Large intestine (tissue), 12 donors: ENCODE measurements at places on chromosomes 6 and 20.

DNA sequence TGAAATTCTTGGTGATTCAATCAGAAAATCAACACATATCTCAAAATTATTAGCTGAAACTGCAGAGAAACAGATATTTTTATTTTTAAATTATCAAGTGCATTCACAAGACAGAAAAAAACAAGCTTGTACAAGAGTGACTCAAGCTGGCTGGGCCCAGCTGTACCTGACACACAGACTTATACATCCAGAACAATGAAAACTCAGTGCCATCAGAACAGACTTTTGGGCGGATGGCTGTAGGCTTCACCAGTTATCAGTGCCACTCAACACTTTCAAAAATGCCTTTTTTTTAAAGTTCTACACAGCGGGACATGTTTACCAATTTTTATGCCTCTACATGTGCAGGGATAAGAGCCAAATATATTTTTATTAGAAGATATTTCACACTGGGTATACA, 102.8 kb downstream of the MYB start:
- DNase-seq, result no peak

GRCh38 chr20:17419479-17420041, 111.6 kb downstream of the BFSP1 start:
- no peak for DNase-seq

DNA sequence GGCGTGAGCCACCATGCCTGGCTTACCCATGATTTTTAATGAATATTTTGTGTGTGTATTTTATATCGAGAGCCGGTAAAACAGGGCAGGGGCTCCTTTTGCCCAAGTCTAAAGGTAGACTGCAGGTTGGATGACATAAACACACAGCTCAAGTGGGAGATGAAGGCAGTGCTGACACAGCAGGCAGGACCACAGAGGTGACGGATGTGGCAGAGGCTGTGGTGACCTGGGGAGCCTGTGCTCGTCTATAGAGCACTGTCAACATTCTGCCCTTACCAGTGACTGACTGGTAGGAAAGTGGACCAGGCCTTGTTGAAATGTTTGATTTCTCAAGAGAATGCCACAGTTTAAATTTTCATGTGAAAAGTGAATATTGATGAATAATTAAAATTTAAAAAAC, 137.5 kb downstream of the ZFP64 start:
- DNase-seq, result no peak

DNA sequence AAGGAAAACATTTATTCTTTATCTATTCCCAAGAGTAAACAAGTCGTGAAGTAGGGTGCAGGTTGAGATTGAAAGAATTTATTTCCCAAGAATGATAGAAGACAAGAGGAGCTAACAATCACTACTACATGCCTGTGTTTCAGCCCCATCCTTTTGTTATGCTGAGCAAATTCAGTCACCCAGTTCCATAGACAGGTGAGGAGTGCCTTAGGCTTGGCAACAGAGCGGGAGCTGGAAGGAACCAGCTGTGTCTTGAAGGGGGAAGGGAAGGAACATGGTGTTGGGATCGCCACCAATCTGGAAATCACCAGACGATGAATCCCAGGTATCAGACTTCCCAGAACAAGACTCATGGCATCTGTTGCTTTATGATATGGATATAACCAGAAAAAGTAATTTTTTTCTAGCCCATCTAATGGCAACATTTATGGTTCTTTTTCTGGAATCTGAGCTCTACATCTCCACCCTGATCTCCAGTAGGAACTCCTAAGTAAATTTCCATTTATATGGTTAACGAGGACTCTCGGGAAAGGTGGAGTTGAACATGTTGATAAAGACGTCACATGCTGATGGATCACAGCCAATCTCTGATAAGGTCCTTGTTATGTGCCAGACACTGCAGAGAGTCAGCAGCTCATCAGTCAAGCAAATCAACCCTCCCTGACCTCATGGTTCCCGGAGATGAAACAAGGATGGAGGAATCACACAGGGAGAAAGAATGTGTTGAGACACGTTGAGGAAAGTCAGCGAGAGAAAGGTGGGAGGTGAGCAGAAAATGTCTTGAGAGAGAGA, 344.9 kb downstream of the SMOC2 start:
- no peak for DNase-seq

GRCh38 chr6:158609455-158610155, 34.9 kb downstream of the DYNLT1 start:
- DNase-seq, result no peak
